ENCODE measurements at places on chromosomes 2 and 18.

DNA sequence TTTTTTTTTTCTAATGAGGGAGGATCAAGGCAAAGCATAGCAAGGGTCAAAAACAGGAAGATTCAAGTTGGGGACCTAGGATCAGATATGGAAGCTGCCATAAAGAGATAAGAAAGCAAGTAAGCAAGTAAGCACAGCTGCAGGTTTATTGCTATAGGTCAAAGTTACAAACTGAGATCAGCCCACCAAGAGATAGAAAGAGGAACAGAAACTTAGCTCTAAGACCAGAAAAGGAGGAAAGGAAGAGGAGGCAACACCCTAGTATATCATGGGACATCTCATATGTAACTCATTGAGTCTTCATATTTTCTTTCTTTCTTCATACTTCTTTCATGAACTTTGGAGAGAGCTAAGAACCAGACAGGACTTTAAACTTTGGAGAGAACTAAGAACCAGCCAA, 295.9 kb upstream of the CRIM1 start:
- no peak for DNase-seq

GRCh38 chr18:10011061-10011460, 97.2 kb downstream of the VAPA start:
- no peak for DNase-seq

DNA sequence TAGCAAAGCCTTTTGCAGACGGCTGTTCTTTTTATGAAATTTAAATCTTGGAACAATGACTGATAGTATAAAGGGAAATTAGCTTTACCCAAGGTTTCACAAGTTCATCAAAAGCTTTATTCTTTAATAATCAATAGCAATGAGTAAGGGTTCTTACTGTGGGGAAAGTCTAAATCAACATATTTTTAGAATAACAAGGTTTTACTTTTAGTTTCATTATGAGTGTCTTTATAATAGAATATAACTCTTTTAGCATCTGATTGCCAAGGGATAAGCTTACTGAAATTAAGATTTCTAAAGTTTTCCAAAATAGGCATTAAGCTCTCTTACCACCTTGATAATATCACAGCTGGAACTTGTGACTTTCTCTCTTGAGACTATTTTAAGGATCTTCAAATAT, 1489.7 kb downstream of the LRP1B start:
- DNase-seq: no peak

DNA sequence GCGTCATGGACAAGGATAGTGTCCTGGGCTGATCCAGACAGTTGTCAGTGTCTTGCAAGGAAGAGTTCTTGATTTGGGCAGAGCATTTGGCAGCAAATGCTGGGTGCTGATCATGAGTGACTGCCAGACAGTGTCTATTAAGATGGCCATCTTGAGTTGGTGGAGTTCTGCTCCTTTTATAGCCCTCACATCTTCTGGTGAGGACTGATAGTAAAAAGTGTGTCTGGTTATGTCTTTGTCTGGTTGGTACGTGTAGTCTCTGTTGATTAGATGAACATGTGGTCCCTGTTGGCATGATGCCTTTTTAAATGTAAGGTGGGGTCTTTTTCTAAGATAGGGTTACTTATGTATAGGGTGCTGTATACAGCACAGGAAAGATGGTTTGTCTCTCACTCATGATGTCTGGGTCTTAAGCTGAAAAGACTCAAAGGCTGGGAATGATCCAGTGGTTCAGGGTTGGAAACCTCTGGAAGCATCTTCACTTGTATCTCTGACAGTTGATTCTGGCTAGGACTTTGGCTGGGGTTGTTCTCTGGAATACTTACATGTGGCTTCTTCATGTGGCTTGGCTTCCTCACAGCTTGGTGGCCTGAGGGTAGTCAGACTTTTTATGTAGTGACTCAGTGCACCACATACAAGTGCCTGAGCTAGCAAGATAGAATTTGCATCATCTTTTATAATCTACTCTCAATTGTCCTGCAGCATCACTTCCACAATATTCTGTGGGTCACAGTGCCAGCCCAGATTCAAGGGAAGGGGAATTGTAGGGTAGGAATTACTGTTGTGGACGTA, 11.8 kb downstream of the MTX2 start:
- DNase-seq: no peak

- DNase-seq: no peak
Measured at GRCh38 chr2:104856973-104857261, 3.0 kb downstream of the POU3F3 start.

GRCh38 chr2:54084600-54084999, 30.8 kb upstream of the ACYP2 start:
- DNase-seq: no peak

GRCh38 chr2:148928395-148928794, 53.4 kb downstream of the KIF5C start:
- no peak for DNase-seq

GRCh38 chr18:78632111-78632541, 347.5 kb upstream of the SALL3 start:
- DNase-seq: no peak

DNA sequence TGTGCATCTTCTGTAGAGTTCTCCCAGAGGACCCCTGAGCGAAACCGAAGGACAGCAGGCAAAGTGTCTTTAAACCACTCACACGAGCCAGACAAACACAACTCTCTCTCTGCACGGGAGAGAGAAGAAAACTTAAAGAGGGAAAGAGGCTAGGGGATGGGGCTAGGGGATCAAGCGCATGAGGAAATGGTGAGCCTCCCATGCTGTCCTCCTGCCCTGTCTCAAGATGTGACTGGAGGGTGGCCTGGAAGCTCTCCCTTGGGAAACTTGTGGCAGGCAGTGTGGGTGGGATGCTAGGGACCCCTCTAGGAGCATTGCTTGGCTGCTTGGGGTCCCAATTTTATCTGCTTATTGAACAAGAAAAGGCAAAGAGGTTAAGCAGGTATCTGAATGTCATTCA, 44.5 kb downstream of the CYP26B1 start:
- no peak for DNase-seq

- no peak for DNase-seq
Measured at GRCh38 chr2:154207288-154208047, 335.7 kb downstream of the GALNT13 start.

All from stimulated activated CD4-positive, alpha-beta T cell treated with anti-CD3 and anti-CD28 coated beads, Interleukin-12 subunit alpha, Interleukin-12 subunit beta, amount 100 ng/mL, for 24 hours (primary cell).